ENCODE measurements at places on chromosomes 3 and 15.

DNA sequence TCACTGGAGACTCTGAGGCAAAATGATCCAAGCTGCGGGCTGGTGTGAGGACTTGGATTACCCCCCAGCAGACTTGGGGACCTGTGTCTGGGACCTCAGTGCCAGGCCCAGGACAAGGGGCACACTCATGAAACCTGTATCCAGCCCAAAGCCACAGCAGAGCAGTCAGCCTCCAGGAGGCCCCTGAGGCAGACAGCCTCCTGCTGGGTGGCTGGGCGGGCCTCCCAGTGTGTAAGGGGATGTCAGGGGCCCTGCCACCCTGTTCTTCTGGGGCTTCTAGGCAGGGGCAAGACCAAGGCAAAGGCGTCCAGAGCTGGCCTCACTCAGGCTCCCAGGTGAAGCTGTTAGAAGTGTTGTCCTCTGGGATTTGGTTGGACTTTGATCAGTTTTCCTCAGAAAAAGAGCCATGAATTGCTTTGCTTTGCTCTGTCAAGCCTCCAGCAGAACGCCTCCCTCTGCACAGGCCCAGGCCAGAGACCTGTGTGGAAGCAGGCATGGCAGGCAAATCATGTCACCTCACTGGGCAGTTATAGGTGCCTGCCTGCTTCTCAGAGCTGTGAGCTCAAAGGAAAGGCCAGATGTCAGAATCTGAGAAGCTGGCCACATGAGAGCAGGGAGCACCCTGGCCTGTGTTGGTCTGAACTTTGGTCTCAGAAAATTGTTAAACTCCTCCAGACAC, 77.4 kb downstream of the SMAD6 start:
- DNase-seq = no peak

DNA sequence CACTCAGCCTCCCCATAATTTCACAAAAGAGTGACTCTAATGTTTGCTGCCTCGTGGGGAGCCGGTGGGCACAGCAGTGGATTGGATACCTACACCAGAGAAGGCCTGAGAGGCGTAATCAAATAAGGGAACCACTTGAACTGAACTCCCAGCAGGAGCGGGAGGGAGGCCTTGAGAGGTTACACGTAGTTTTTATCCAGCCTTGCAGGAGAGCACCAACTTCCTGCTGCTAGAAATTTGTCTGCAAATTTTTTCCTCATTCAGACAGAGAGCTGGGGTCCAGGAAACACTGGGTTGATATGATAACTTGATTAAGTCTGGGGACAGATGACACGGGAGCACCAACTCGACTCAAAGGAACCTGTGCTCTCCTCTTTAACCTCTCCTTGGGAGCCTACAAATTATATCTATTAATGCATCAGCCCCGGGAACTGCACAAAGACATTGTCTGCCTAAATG, 69.8 kb downstream of the HES1 start:
- no peak for DNase-seq

GRCh38 chr15:31567861-31568260, 241.2 kb downstream of the KLF13 start:
- DNase-seq = no peak

- no peak for DNase-seq
Measured at GRCh38 chr3:184565421-184566211, 4.0 kb downstream of the EPHB3 start.

- DNase-seq = no peak
Measured at GRCh38 chr15:96893159-96893906, 562.8 kb downstream of the NR2F2 start.

Measured in right lung (tissue), 10 donors.